ENCODE measurements at places on chromosomes 1 and 21. TPM values are rescaled to one million over a fixed set of nuclear protein-coding genes. Genes with fewer than 3 reads are reported as not detected.

GRCh38 chr1:246159279-246160227 is 347.5 kb downstream of the SMYD3 start:
- no peaks in the 10 kb centered on the region for H3K36me3 ChIP-seq
- no peak overlapping the region for H3K27ac ChIP-seq
- DNase-seq, result no peak
- H3K4me3 ChIP-seq, result no peak overlapping the region
- no peaks in the 10 kb centered on the region for H3K4me1 ChIP-seq

FCRL2 gene
- not detected for total RNA-seq

DNA sequence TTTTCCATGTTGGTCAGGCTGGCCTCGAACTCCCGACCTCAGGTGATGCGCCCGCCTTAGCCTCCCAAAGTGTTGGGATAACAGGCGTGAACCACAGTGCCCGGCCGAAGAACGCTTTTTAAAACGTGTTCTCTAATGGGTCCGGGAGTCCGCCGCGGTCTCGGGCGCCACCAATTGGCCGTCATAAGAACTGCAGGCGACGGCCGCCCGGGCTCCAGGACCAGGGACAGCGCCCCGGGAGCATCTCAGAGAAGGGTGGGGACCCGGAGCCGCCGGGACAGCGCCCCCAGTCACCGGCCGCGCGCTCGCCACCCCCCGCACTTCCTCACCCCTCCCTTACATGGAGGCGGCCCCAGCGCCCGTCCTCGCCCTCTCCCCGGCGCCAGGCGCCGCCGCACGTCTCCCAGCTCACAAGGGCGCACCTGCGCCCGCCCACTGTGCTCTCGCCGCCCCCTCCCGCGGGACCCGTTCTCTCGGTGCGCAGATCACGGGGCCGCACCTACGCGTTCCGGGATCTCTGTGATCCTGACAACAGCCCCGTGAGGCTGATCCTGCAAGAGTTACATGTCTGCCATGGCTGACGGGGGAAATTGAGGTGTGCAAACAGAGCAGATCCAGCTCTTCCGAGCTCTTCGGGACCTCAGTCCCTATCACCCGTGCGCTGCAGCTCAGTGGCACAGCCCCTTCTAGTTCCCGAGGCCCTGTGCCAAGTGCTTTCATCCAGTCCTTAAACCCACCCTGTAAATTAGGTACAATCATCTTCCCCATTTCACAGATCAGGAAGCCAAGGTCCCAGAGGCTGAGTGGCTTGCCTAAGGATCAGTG is 9.8 kb downstream of the RAP1GAP start:
- H3K4me3 ChIP-seq, result peak overlapping the region; percentile 17
- H3K27ac ChIP-seq, result no peak overlapping the region
- H3K27me3 ChIP-seq, result no peaks in the 10 kb centered on the region
- no peaks in the 10 kb centered on the region for H3K36me3 ChIP-seq
- no peaks in the 10 kb centered on the region for H3K4me1 ChIP-seq

- H3K27ac ChIP-seq, result no peak overlapping the region
- no peaks in the 10 kb centered on the region for H3K4me1 ChIP-seq
- no peak for DNase-seq
- no peaks in the 10 kb centered on the region for H3K27me3 ChIP-seq
- H3K36me3 ChIP-seq, result no peaks in the 10 kb centered on the region
Measured at GRCh38 chr1:199002661-199003060, 363.8 kb downstream of the PTPRC start.

- H3K36me3 ChIP-seq, result no peaks in the 10 kb centered on the region
- H3K4me1 ChIP-seq, result peaks cover 6% of the 10 kb centered on the region
- DNase-seq, result no peak
Measured at GRCh38 chr1:47225430-47226100, 6.5 kb downstream of the TAL1 start.

HPCA gene
- total RNA-seq, result not detected

TSSK3 gene
- total RNA-seq, result not detected

- no peak overlapping the region for H3K27ac ChIP-seq
- no peak overlapping the region for H3K4me3 ChIP-seq
- no peaks in the 10 kb centered on the region for H3K4me1 ChIP-seq
- no peaks in the 10 kb centered on the region for H3K27me3 ChIP-seq
Measured at GRCh38 chr1:171160211-171160610, 24.9 kb upstream of the FMO2 start.

DNAI4 gene
- 8.5 TPM for total RNA-seq

DNA sequence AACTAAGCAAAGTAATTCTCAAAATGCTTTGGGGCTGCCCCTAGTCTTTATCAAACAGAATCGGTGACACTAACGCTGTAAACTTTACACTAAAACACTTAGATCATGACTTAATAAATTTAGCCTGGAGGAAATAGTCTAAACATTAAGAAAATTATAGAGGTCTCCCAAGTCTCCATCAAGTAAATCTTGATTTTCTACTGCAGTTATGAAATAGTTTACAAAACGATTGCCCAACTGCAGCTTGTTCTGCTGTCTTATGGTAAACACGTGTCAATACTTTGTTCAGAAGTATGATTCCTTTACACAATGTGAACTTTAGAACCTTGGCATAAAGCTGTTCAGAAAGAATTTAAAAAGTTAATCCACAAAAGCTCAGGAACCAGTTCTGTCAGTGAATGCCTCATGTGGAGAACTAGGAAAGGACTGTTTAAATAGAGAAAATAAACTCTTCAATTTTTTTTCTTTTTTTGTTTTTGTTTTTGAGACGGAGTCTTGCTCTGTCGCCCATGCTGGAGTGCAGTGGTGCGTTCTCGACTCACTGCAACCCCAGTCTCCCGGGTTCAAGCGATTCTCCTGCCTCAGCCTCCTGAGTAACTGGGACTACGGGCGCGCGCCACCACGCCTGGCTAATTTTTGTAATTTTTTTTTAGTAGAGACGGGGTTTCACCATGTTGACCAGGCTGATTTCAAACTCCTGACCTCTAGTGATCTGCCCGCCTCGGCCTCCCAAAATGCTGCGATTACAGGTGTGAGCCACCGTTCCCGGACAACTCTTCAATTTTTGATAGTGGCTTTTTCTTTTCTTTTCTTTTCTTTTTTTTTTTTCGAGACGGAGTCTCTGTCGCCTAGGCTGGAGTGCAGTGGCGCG is 1.6 kb downstream of the DDI2 start:
- H3K36me3 ChIP-seq, result no peaks in the 10 kb centered on the region
- DNase-seq, result peak; percentile 58
- peak overlapping the region; percentile 97 for H3K27ac ChIP-seq
- peaks cover 8% of the 10 kb centered on the region for H3K4me1 ChIP-seq
- H3K27me3 ChIP-seq, result no peaks in the 10 kb centered on the region
- peak overlapping the region; percentile 95 for H3K4me3 ChIP-seq

GRCh38 chr1:64539289-64539688 is 69.4 kb downstream of the CACHD1 start:
- DNase-seq, result no peak
- peaks cover 10% of the 10 kb centered on the region for H3K4me1 ChIP-seq
- H3K27ac ChIP-seq, result no peak overlapping the region
- H3K27me3 ChIP-seq, result no peaks in the 10 kb centered on the region

GABPB2 gene
- 14.7 TPM for total RNA-seq

DVL1 gene
- 70.5 TPM for total RNA-seq

GRCh38 chr21:42862774-42863503 is 16.4 kb downstream of the WDR4 start:
- no peaks in the 10 kb centered on the region for H3K27me3 ChIP-seq
- DNase-seq, result no peak
- H3K27ac ChIP-seq, result no peak overlapping the region
- H3K4me1 ChIP-seq, result no peaks in the 10 kb centered on the region

GRCh38 chr1:244919320-244920282 is 55.3 kb upstream of the HNRNPU start:
- no peaks in the 10 kb centered on the region for H3K36me3 ChIP-seq
- H3K27me3 ChIP-seq, result no peaks in the 10 kb centered on the region
- no peak overlapping the region for H3K27ac ChIP-seq
- no peak for DNase-seq
- H3K4me3 ChIP-seq, result peak overlapping the region; percentile 41

- H3K4me3 ChIP-seq, result no peak overlapping the region
- H3K4me1 ChIP-seq, result no peaks in the 10 kb centered on the region
- no peaks in the 10 kb centered on the region for H3K27me3 ChIP-seq
- H3K27ac ChIP-seq, result no peak overlapping the region
- H3K36me3 ChIP-seq, result no peaks in the 10 kb centered on the region
- no peak for DNase-seq
Measured at GRCh38 chr1:167707942-167708341, 13.8 kb upstream of the MPZL1 start.

AK5 gene
- 20.8 TPM for total RNA-seq

DNA sequence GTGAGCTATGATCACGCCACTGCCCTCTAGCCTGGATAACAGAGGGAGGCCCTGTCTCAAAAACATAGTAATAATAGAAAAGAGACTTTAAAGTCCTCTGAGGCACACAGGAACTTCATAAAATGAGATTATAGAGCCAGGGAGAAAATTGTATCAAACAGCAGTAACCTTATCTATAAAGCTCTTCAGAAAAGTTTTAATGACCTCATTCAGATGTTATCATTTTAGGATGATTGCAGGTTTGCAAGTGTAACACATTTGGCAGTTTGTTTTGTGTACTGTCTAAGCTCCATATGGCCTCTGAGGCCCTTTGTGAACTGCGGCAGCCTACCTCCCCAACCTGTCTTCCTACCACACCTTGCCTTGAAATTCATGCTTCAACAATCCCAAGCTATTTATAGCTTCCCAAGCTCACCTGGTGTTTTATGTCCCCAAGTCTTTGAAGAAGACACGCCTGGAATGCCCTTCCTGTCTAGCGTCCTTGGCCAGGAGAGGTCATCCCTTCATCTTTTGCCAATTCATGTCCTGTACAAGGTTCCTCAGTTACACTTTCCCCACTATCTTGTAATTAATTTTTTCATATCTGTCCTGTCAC is 8.5 kb upstream of the AKNAD1 start:
- no peak for DNase-seq
- H3K36me3 ChIP-seq, result no peaks in the 10 kb centered on the region
- H3K27me3 ChIP-seq, result no peaks in the 10 kb centered on the region
- no peak overlapping the region for H3K4me3 ChIP-seq
- H3K4me1 ChIP-seq, result no peaks in the 10 kb centered on the region

- H3K27me3 ChIP-seq, result no peaks in the 10 kb centered on the region
- no peaks in the 10 kb centered on the region for H3K4me1 ChIP-seq
- no peak for DNase-seq
- no peaks in the 10 kb centered on the region for H3K36me3 ChIP-seq
- H3K27ac ChIP-seq, result no peak overlapping the region
Measured at GRCh38 chr1:245537992-245538391, 383.2 kb downstream of the KIF26B start.

- no peaks in the 10 kb centered on the region for H3K27me3 ChIP-seq
- no peaks in the 10 kb centered on the region for H3K36me3 ChIP-seq
- H3K4me3 ChIP-seq, result no peak overlapping the region
- no peak overlapping the region for H3K27ac ChIP-seq
- no peak for DNase-seq
Measured at GRCh38 chr1:186977266-186977957, 148.7 kb downstream of the PLA2G4A start.

CFAP107 gene
- 1.1 TPM for total RNA-seq

GRCh38 chr21:37088186-37088735 is 15.2 kb downstream of the TTC3 start:
- no peaks in the 10 kb centered on the region for H3K27me3 ChIP-seq
- H3K27ac ChIP-seq, result no peak overlapping the region
- H3K4me3 ChIP-seq, result no peak overlapping the region
- H3K36me3 ChIP-seq, result no peaks in the 10 kb centered on the region
- DNase-seq, result no peak

KRTAP12-2 gene
- not detected for total RNA-seq

GRCh38 chr1:170354690-170355089 is 177.3 kb upstream of the GORAB start:
- H3K36me3 ChIP-seq, result no peaks in the 10 kb centered on the region
- DNase-seq, result no peak
- no peak overlapping the region for H3K27ac ChIP-seq

GRCh38 chr1:39926343-39926793 is 24.7 kb upstream of the MYCL start:
- no peaks in the 10 kb centered on the region for H3K4me1 ChIP-seq
- H3K36me3 ChIP-seq, result no peaks in the 10 kb centered on the region
- no peaks in the 10 kb centered on the region for H3K27me3 ChIP-seq
- no peak for DNase-seq
- no peak overlapping the region for H3K4me3 ChIP-seq

GRCh38 chr1:204868340-204868700 is 2.3 kb upstream of the NFASC start:
- H3K27me3 ChIP-seq, result no peaks in the 10 kb centered on the region
- H3K27ac ChIP-seq, result no peak overlapping the region
- no peaks in the 10 kb centered on the region for H3K36me3 ChIP-seq
- DNase-seq, result no peak
- H3K4me1 ChIP-seq, result no peaks in the 10 kb centered on the region
- no peak overlapping the region for H3K4me3 ChIP-seq

GRCh38 chr1:233627376-233627775 is 13.5 kb downstream of the KCNK1 start:
- H3K4me1 ChIP-seq, result no peaks in the 10 kb centered on the region
- H3K4me3 ChIP-seq, result no peak overlapping the region

DNA sequence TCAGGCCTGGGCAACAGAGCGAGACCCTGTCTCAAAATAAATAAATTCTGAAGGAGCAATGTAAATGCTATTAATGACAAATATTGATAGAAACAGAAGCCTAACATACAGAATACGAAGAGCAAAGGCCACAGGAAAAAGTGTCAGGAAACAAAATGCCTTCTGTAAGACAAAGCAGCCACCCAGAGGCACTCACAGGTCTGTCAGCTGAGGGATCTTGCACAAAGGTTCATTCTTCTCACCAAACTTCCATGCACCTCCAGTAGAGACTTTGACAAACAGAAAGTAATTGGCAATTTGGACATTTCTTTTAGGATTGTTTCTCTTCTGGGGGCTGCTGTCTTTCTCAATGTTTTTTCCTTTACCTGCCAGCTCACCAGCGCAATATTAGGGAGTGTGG is 1.2 kb upstream of the ALDH9A1 start:
- no peak for DNase-seq
- no peaks in the 10 kb centered on the region for H3K36me3 ChIP-seq

GRCh38 chr1:234395297-234395696 is 22.0 kb downstream of the COA6 start:
- H3K27ac ChIP-seq, result no peak overlapping the region
- no peaks in the 10 kb centered on the region for H3K27me3 ChIP-seq
- no peaks in the 10 kb centered on the region for H3K4me1 ChIP-seq
- no peak for DNase-seq
- H3K4me3 ChIP-seq, result no peak overlapping the region

GRCh38 chr21:37450445-37450941 is 83.9 kb downstream of the DYRK1A start:
- H3K27me3 ChIP-seq, result no peaks in the 10 kb centered on the region
- DNase-seq, result no peak
- H3K4me1 ChIP-seq, result no peaks in the 10 kb centered on the region

CDA gene
- 0.59 TPM for total RNA-seq

LRRC71 gene
- not detected for total RNA-seq

- H3K36me3 ChIP-seq, result peaks cover 1% of the 10 kb centered on the region
- H3K27ac ChIP-seq, result no peak overlapping the region
- no peaks in the 10 kb centered on the region for H3K27me3 ChIP-seq
- H3K4me1 ChIP-seq, result no peaks in the 10 kb centered on the region
- no peak for DNase-seq
Measured at GRCh38 chr1:166855558-166855957, 16.3 kb downstream of the POGK start.

- no peaks in the 10 kb centered on the region for H3K27me3 ChIP-seq
- DNase-seq, result no peak
- no peaks in the 10 kb centered on the region for H3K4me1 ChIP-seq
- no peaks in the 10 kb centered on the region for H3K36me3 ChIP-seq
- H3K4me3 ChIP-seq, result no peak overlapping the region
Measured at GRCh38 chr1:199593475-199593874, 434.0 kb upstream of the NR5A2 start.

- no peaks in the 10 kb centered on the region for H3K4me1 ChIP-seq
- no peaks in the 10 kb centered on the region for H3K27me3 ChIP-seq
- no peak overlapping the region for H3K27ac ChIP-seq
- no peak overlapping the region for H3K4me3 ChIP-seq
- no peak for DNase-seq
- H3K36me3 ChIP-seq, result no peaks in the 10 kb centered on the region
Measured at GRCh38 chr21:45376459-45377324, 28.3 kb upstream of the COL18A1 start.

Data from prostate gland (tissue), 2 donors.